ENCODE measurements at places on chromosomes 5 and 9.
A peak's percentile ranks its signal among the peaks of the same experiment; 100 is the strongest.

- DNase-seq, result no peak
These were observed 97.8 kb upstream of the RUFY1 start for GRCh38 chr5:179452356-179453230.

DNA sequence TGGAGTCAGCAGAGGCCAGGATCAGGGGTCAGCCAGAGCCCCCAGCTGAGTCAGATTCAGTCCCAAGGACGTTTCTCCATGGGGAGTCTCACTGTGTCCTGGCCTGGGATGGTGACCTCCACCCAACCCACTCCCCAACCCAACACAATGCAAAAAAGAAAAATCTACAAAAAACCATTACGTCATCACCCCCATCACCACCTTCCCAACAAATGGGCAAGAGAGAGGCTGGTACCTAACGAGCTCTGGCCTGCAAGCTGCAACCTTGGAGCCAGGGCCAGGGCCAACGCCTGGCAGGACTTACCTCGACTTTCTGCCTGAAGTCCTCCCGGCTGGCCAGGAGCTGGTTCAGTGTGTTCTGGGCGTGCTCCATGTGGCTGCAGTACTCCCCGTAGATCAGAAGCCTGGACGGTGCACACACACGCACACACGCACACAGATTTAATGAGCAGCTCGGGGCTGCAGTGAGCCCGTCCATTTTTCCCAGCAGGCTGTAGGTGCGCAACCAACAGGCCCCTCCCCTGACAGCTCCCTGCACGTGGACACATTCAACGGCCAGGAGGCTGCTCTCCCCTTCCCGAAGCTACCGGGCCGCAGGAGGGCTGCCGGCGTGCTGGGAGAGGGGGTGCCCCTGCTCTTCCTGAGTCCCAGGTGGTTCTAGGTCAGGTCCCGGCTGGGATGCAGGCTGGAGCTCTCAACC lies 59.4 kb upstream of the SARDH start:
- DNase-seq, result no peak

- no peak for DNase-seq
These were observed 453 bp downstream of the PTRH1 start for GRCh38 chr9:127714951-127715469.

DNA sequence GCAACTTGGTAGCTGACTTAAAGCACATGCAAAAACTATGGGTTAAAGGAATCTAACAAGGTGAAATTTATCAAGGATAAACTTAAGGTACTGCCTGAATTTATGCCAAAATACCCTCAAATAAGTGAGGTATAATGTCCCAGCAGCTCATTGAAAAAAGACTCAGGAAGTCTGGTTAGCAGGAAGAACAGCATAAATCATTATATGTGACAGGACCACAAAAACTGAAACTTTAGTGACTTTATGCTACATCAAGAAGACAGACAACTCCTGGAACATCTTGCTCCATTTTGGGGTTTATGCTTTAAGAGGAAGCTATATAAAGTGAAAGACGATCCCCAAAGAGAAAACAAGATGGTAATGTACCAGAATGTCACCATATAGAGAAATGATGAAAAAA lies 282.4 kb upstream of the ZNF462 start:
- no peak for DNase-seq

- no peak for DNase-seq
These were observed 432.4 kb upstream of the SMC2 start for GRCh38 chr9:103661663-103662062.

- DNase-seq, result no peak
These were observed 45.9 kb downstream of the WDR36 start for GRCh38 chr5:111138096-111138495.

DNA sequence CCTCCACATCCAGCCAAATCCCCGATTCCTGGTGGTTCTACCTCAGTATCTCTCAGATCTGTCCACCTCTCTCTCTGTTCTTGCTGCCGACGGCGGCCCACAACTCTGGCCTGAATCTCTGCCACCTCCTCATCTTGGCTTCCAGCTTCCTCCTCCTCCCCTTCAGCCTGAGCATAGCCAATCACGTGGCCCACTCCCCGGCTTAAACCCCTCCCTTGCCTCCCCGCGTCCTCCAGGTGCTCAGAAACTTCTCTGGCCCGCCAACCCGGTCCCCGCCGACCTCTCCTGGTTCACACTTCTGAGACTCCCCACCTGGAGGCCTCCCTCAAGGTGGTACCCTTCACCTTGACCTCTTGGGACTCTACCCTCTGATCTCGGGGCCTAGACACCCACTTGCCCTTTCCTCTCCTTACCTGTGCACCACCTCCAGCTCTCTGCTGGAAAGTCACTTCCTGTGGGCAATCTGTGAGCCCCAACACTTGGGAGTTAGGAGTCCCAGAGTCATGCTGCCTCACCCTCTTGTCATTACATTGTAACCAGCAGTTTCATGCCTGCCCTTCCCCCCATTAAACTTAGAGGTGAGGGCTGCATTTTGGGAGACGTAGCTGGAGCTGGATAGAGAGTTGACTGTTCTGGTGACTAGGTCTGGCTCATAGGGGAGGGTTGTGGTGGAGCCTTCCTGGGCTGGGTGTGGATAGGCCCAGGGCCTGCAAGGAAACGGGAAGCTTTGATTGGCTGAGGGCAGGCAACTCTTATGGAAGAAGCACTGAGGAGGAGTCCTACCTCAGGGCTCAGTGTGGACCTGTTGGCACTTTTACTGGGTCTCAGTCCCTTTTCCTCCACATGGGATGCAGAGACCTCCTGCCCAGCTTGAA lies 4.5 kb upstream of the SET start:
- DNase-seq, result peak; percentile 74

GRCh38 chr9:33472881-33473615 lies 676 bp downstream of the NOL6 start:
- DNase-seq, result no peak

DNA sequence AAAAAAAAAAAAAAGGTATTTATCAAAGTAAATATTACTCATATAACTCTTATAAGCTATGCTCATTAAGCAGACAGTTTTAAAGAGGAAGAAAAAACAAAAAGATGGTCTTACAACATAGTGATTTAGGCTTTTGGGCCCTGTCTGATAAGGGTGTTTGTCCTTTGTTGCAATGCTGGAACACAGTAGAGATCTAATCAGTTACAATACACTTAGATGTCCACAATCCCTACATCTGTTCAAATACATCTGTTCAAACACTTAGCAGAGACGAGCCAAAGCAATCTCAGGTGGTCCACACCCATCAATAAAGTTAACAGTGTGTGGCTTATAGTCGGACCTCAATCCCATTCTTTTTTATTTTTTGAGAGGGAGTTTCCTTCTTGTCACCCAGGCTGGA lies 11.0 kb downstream of the PRXL2C start:
- no peak for DNase-seq

DNA sequence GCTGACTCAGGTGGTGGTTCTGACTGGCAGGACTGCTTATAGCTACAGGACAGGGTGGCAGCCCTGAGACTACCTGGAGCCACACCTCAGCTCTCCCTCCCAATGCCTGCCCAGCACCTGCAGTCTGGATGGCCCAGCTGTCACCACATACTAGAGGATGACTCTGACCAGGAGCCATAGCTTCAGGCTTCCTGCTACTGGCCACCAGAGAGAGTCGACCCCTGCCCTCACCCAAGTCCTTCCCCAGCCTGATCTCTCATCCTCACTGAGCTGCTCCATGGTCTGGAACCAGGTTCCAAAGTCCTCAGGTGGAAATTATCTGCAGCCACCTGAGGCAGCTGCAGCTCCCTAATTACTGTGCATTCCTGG lies 25.6 kb upstream of the TDRD7 start:
- DNase-seq, result no peak

- DNase-seq, result no peak
These were observed 46.5 kb upstream of the SETD9 start for GRCh38 chr5:56862909-56863308.

DNA sequence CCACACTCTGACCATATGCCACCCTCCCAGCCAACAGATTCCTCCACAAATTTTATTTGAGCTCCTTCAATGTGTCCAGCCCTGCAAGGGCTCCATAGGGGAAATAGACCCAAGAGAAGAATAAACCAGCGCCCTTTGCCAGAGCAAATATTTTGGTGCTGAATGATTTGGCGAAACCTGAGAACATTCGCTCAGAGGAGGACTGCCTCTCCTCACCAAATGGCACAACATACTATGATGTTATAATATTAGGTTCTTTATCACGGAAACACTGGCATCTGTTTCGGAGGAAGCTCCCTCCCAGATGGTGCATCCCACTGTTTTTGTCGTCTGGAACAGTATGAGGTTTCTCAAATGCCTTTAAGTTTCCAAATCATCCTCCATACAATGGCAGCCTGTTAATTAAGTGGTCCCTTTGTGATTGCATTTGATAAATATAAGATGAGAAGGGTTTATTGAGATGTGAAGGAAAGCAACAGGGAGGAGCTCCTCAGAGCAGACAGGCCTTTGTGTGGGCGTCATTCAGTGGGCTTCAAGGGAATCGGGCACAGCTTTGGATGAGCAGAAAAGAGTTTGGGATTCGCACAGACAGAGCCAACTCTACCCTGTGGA lies 139.1 kb upstream of the ADRA1B start:
- DNase-seq, result no peak

GRCh38 chr5:174235221-174236011 lies 189.9 kb downstream of the NSG2 start:
- DNase-seq, result peak; percentile 81

DNA sequence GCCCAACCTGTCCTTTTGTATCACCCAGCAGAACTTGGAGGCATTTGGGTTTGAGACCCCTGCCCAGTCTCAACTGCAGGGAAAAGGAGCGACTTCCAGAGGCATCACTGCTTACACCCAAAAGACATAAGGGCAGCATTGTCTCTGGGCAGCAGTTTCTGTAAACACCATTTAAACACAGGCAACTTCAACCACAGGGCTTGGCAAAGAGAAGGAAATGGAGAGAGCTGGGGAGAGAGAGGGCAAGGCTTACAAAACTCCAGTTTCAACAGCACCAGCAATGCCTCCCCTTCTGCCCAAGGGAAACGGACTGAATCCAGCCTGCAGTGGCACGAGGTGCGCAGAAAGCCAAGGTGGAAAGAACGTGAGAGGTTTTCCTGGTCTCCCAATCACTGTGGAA lies 147.6 kb downstream of the ROR2 start:
- DNase-seq, result no peak

DNA sequence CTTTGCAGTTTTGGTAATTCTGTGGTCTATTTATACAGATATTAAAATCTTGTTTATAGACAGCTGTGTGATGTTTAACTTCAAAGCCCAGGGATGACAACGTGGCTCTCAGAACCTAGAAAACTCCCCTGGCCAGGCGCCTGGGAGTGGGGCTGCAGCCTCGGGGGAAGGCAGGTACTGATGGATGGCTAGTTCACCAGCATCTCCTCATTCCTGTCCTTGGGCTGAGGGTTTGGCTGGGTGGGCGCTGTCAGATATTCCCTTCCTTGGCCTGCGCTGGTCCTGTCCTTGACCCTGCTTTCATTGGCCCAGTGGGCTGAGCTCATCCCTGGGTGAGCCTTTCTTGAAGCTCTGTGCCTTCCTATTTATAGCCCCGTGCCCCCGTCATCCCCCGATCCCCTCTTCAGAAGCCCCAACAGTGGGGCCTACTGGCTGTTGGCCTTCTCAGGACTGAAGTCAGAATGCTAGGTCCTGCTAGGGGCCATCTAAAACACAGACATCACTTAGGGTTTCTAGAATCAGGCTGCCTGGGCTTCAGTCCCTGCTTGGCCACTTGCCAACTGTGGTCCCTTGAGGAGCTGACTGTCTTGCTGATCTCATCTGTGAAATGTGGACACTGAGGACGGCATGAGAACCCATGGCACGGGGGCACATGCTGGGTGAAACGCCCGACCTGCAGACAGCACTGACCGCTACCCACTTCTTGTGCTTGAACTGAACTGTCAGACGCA lies 20.9 kb downstream of the SH3GLB2 start:
- DNase-seq, result no peak

- peak; percentile 34 for DNase-seq
These were observed 76.8 kb upstream of the NIPAL4 start for GRCh38 chr5:157382996-157383800.

GRCh38 chr5:112146323-112147226 lies 272.5 kb downstream of the EPB41L4A start:
- peak; percentile 95 for DNase-seq

DNA sequence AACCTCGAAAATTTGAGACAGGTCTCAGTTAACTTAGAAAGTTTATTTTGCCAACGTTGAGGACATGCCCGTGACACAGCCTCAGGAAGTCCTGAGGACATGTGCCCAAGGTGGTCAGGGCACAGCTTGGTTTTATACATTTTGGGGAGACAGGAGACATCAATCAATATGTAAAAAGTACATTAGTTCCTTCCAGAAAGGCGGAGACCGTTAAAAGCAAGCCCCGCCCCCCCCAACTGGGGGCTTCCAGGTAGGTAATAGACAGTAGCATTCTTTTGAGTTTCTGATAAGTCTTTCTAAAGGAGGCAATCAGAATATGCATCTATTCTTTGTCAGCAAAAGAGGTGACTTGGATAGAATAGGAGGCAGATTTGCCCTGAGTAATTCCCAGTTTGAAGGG lies 599 bp upstream of the MOCS2 start:
- no peak for DNase-seq

DNA sequence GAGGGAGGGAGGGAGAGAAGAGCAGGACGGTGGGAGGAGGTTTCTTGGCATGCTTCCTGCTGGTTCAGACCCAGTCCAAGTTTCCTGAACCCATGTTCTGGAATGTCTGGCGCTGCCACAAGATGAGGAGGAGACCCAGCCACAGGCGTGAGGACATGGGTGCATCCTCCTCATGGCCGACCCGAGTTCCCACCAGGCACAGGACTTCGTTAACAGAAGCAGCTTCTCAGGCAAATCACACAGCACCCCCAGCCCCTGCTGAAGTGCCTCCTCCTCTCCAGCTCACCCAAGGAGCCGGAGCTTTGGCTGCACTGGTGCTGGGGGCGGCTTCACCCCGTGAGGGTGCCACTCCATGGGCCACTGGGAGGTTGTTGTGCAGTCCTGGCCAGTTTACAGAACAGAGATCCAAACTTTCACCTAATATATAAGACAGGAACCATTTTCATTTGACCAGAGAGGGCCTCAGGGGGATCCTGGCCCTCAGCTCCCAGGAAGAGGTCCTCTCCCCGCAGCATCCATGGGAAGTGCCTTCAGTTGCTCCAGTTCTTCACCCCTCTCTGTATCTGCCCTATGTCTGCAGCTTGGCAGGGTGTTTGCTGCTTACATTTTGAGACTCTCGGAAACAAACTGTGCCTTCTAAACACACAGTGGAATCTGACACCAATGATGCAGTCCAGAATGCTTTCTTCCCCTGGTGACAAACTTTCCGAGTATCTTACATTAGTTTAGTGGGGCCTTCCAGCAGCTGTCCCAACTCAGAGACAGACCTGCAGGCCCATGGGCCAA lies 10.2 kb upstream of the NKD2 start:
- DNase-seq, result no peak
